Stimulated activated CD4-positive, alpha-beta T cell treated with anti-CD3 and anti-CD28 coated beads, Interleukin-12 subunit alpha, Interleukin-12 subunit beta, amount 100 ng/mL, for 4 hours (primary cell): ENCODE measurements at places on chromosomes 2 and 18.
A peak's percentile ranks its signal among the peaks of the same experiment; 100 is the strongest.

DNA sequence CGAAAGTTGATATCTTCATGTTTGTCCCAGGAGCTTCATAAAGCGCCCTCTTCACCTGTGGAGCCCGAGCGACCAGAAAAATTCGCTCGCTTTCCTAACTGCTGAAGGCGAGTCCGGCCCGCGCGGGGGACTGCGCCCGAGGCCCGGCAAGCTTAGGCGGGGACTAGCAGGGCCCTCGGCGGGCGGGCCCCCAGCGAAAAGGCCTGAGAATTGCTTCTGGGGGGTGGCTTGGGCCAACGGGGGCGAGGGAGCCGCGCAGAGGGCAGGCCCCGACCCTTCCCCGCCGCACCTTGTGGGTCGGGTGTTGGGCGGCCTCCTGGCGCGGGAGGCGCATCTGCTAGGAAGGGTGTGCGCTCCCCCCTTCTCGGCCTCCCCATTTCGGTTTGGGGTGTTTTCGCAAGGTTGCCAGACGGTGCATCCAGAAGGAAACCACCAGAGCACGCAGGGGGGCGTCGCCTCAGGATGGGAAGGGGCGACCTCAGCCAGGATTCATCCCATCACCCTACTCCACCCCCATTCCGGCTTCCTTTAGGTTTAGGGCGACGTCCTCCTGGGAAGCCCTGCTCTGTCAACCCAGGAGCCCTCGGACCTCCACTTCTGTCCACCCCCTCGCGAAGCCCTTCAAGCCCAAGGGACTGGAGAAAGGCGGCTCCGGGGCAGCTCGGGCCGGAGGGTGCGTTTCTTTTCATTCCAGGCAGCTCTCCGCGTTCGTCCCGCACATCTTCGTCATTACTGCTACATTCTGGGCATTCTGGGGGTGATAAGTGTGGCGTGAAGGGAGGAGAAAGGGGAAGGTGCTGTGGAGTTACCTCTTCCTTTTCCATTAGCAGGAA lies 9.1 kb downstream of the SP9 start:
- DNase-seq: no peak

DNA sequence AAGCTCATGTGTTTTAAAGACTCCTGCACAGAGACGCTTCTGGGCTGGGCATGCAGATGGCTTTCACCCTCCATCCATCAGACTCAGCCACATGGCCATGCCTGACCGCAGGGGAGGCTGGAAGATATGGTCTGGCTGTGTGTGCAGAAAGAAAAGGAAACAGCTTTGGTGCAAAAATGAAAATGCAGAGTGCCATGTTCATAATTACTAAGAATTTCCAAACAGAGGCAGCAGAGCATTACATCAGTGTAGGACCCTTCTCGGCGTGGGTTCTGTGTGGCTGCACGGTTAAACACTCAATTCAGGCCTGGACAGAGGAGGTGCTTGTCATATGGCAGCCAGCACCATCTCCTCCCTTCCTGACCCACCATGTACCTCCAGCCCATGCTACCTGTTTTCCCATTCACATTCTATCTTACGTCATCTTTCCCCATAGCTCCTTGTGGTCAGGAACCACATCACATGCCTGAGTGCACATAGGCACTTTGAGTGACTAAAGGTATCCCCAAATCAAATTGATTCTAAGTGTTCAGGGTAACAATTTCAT lies 200.3 kb upstream of the ID2 start:
- DNase-seq: no peak

DNA sequence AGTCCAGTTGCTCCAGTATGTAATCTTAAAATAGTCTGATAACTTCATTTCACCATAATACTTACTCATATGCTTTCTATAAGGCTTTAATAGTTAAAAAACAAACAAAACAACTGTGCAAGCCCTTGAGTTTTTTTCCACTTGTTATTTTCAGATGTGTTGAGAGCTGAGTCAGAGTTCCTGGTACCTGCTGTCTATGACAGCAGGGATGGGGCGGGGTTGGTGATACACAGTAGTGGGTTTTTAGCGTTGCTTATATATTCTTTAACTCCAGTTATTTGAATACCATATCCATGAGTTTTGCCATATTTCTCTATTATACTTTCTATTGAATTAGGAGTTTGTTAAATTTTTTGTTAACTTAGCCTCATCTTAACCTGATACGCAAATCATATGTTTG lies 5.0 kb downstream of the NAPG start:
- peak; percentile 25 for DNase-seq

DNA sequence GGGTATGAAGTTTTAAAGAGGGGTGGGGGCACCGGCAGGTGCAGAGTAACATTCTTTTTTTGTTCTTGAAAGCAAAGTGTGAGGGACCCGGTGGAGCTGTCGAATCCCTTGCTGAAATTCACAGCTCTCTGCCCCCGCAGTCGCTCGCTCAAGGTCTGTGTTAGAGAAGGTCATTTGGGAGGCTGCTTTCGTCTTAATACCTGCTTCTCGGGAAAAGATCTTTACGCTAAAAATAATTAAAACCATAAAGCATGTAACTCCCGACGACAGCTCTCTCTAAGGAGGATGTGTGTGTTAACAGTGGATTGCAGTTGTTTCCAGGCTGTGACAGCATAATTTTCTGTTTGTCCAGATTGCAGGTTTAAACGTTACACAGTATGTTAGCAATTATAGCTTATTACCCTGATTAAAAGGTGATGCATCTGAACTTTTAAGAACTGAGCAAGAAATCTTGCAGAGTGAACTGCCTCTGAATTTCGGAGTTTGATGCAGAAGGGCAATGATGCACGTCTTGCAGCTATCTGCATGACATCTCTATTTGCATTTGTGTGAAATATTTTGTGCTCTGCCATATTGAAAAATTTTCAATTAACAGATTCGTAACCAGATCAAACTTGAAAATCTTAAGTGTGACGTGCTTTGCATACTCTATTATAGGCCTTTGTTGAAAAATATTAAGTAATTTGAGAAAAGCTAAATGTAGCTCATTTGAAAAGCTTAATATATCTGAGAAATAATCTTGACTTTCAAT lies 954 bp downstream of the RAPGEF4 start:
- DNase-seq: no peak

DNA sequence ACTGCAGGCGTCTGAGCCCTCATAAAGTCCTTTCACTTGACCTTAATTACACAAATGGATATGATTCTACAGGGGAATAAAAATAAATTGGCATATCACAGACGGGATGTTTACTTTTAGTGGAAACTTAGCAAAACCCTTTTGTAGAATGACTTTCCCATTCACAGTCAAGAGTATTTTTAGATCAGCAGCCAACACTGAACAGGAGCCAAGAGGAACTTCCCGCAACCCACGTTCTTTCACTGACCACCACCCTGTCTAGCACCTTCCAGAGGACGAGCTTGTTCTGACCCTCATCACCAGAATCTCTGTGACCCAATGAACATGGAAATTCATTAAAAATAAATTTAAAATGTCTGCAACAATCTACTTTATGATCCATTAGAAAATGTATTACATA lies 119.0 kb upstream of the SNTG2 start:
- DNase-seq: no peak
